Right renal cortex interstitium (tissue), 3 donors: ENCODE measurements at places on chromosomes 12 and 14.

- DNase-seq, result no peak
These were observed 43.4 kb downstream of the RNF34 start for GRCh38 chr12:121443193-121443870.

- no peak for DNase-seq
These were observed 34.3 kb downstream of the NKX2-1 start for GRCh38 chr14:36485773-36486172.

DNA sequence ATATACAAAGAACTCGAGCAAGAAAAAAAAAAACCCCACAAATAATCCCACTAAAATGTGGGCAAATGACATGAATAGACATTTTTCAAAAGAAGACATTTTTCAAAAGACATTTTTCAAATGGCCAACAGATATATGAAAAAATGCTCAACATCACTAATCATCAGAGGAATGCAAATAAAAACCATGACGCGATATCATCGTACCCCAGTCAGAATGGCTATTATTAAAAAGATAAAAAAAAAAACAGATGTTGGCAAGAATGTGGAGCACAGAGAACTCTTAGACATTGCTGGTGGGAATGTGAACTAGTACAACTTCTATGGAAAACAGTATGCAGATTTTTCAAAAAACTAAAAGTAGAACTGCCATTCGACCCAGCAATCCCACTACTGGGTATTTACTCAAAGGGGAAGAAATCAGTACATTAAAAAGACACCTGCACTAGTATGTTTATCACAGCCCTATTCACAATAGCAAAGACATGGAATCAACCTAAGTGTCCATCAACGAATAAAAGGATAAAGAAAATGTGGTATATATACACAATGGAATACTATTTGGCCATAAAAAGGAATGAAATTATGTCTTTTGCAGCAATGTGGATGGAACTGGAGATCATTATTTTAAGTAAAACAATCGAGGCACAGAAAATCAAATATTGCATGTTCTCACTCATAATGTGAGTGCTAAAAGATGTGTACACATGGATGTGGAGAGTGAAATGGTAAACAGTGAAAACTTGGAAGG lies 16.3 kb downstream of the ZBTB39 start:
- DNase-seq, result no peak

DNA sequence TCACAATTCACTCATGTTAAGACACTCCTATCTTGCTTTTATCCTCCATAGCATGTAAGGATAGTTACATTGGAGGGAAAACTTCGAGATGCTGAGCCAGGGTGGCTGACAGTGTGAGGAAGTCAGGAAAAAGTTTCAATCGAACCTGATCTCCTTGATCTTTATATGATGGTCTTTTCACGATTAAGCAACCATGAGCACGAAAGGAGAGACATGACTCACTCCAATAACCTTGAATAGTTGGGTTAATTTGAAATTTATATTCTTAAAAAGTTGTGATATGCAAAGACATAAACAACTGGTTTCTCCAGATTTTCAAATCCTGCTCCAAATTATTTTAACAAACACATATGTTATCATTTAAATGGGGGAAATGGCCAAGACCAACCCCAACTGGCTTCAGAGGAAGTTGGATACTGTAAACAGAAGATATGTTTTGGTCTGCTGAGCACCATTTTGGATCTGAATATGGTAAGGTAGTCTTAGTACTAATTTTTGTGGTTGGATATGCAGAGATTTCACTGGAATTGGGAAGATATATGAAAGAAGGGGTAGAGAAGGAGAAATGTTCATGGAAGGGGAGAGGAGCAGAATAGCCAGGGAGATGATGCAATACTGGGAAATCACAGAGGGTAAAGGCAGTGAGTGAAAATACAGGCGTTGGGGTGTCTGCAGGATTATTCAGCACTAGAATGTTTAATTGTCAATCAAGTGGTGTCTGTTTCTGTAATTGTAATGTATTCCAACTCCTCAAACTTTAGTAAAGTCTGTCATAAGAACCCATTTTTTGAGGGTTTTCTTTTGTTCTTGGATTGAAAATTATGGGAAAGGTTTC lies 185.2 kb upstream of the SLC38A2 start:
- no peak for DNase-seq

DNA sequence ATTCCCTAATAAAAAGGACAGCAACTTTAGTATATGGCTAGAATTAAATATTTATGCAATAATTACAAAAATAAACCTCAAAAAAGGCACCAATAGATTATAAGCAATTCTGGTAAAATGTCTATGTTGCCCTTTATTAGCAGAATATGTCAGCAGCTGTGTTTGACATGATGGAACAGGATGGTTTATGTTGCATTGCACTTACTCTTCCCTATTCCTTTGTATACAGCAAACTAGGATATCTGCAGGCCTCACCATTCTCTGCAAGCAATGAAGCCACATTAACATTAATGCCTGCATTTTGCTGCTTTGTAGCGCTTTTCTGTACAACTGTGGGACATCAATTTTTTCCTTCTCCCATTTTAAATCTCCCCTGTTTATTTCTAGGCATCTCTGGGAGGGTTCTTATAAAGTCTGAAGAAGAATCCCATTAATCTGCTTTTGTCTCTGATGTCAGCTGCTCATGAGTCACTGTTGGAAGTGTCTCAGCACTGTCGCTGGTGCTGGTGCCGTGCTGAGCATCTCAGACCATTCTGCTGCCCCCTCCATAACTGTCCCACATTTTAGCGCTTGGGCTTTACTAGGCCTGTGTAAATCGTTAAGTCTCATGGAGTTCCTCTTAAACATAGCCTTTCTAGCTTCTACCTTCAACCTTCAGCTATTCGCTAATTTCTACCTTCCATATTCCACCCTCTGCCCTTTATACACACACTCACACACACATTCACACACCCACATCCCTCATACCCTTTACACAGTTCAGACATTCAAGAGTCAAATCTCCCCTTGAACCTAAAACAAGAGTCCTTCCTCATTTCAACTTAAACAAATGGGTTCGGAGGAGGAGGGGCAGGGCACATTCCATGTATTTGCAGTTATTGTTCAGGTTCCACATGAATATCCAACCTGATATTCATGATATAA lies 64.4 kb upstream of the TRHDE start:
- no peak for DNase-seq

DNA sequence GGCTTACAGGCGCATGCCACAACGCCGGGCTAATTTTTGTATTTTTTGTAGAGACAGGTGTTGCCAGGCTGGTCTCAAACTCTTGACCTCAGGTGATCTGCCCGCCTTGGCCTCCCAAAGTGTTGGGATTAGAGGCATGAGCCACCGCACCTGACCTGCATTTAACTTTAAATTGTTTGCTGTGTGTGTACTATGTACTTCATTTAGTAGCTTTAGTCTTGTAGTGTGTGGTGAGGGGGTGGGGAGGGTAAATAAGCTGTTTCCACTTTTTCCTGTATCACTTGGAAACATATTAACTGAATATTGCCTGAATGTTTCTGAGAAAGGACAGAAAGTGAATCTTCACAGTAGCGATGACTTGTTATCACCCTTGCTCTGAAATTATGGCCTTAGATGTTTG lies 8.5 kb downstream of the DLST start:
- no peak for DNase-seq

GRCh38 chr14:85235868-85236267 lies 294.1 kb upstream of the FLRT2 start:
- DNase-seq, result no peak

- DNase-seq, result no peak
These were observed 141.6 kb downstream of the GLT1D1 start for GRCh38 chr12:128994856-128995255.

GRCh38 chr14:75896341-75896740 lies 85.5 kb downstream of the TGFB3 start:
- no peak for DNase-seq

DNA sequence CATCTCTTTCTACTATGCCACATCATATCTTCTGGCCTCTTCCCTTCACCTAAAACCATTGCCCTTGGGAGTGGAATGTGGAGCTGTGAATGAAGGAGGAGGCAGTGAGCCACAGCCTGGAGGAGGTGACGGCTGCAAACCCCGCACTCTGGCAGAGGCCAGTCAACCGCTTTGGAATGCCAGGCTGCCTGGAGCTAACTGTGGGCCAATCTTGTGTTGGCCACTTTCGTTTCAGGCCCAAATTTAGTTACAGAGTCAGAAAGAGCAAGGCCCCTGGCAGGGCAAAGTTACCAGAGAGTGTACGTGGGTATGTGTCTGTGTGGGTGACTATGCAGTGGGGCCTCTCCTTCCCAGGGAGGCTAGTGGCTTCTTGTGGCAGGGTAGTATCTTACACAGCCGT lies 40.1 kb downstream of the CACNA1C start:
- no peak for DNase-seq

DNA sequence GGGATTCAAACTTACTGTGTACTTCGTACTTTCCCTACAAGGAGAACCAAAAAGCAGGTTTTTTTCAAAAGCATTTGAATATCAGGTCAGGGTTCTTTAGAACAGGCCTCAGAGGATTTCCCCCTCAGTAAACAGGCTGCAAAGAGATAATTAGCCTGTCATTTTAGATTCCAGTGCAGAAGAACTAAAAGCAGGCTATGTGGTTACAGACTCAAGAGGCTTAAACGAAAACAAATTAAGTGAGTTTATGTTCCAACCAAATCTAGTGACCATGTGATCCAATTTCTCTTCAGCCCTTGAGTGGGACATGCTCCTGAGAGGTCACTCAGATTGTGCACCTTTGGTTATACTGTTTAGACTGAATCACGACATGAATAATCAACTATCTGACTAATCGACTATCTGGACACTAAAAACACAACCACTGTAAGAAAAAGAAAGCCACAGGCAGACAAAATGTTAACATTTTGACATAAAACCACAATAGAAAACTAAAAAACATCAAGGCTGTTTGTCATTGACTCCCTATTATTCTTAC lies 4.5 kb downstream of the TMED8 start:
- DNase-seq, result no peak

DNA sequence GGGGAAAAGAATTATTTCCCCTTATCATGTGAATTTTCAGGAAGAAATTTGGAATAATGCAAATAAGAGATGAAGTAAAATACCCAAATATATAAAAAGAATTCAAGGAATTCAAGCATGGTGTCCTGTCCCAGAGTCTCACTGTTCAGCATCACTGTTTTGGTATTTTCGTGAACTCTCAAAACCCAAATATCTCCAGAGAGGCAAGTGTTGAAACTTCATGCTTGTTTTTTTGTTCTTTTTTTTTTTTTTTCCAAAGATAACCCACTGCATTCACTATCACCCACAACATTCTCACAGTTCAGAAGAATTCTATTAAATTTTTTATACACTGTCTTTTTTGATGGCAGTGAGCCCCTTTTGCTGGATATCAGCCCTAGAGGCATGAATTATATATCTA lies 354.9 kb downstream of the DIO2 start:
- no peak for DNase-seq

DNA sequence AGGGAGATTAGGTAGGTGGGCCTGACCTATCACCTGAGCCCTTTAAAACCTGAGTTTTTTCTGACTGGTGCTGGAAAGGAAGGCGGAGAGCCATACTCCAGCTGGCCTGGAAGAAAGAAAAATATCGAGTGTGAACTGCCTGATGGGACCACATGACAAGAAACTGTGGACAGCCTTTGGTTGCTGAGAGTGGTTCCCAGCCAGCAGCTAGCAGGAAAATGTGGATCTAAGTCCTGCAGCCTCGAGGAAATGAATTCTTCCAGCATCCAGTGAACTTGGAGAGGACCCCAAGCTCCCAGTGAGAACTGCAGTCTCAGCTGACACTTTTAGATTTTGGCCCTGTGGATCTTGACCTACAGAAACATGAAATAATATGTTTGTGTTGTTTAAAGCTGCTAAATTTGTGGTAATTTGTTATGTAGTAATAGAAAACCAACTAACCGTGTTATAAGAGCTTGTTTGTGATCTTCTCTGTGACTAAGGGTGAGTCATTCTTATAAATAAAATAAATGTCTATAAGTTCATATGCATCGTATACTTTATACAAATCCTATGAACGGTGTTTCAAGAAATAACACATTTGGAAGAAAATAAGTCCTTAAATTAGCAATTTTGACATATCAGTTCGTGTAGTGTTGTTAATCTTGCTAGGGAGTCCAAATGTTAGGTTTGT lies 359.6 kb downstream of the BMP4 start:
- no peak for DNase-seq

DNA sequence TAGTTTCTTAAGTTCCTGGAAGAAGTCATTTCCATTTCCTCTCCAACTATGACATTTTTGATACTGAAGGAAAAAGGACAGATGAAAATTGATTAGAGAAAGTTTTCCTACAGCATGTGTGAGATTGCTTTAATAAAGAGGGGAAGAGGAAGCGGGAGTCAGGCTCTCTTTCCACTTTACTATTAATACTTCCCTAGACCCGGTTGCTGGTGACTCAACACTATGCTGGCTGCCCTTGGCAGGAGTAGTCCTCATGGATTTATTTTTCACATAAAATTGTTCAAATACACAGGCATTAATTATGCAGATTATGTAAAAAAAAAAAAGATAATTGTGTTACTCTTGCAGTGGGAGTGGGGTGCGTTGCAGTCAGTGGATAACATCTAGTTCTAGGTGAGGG lies 293.4 kb downstream of the EGLN3 start:
- DNase-seq, result no peak
